ENCODE measurements at places on chromosomes 7 and 10.

- DNase-seq, result no peak
These were observed 146.5 kb downstream of the RNF216 start for GRCh38 chr7:5635006-5635405.

- no peak for DNase-seq
These were observed 114.0 kb downstream of the PDGFA start for GRCh38 chr7:405489-406211.

- no peak for DNase-seq
These were observed 57.3 kb downstream of the HELLS start for GRCh38 chr10:94602729-94603515.

DNA sequence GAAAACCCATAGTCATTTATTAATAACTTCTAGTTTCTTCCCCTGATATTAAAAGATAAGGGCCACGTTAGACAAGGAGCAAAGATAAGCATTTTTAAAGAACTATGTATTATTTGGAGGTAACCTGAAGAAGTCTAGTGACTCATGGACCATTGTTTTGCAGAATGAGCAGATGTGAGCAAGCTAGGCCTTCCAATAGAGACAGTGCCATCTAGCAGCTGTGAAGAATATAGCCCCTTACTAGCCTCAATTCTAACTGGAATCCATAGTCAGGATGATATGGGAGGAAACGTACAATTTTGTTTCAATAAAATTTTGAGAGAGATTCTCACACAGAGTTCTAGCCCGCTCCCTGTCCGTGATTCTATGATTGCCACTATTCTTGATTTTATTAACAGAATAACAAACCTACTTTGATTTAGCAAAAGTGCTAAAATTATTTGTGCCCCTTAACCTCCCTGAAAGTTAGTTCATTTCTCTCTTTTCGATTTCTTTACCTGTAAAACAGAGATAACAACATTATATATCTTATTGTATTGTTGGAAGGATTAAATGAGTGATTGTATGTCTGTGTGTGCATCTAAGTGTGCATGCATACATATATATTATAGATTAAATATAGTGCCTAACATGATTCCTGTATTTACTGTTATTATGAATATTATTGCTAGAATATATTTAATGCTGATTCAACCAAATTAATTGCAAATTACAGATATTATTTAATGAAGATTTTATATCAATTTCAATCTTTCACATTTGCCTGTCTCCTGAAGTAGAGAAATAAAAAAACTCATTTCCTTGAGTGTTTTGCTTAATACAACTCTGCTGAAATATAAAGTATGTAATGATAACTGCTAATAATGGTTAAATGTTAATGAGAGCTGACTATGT lies 22.7 kb downstream of the FAM237B start:
- DNase-seq, result no peak
